ENCODE measurements at places on chromosomes 6 and 20.
A peak's percentile ranks its signal among the peaks of the same experiment; 100 is the strongest.

- DNase-seq: no peak
These were observed 37.6 kb upstream of the ANGPT4 start for GRCh38 chr20:953742-954141.

DNA sequence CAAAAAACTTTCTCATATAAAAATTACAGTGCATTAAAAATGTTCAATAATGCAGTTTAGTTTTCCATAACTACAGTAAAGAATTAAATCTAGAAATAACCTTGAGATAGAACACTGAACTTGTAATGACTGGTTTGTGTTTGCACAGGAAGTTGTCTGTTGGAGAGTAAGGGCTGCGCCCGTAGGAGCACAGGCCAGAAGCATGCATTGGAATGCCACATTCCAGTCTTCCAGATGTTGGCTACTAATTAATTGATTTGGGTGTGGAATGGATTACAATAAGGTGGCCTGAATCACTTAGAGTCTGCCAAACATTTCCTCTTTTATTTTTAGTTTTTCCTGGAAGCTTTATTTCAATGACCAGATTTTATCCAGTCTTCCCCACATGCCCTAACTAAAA, 582.6 kb upstream of the MMS22L start:
- no peak for DNase-seq

DNA sequence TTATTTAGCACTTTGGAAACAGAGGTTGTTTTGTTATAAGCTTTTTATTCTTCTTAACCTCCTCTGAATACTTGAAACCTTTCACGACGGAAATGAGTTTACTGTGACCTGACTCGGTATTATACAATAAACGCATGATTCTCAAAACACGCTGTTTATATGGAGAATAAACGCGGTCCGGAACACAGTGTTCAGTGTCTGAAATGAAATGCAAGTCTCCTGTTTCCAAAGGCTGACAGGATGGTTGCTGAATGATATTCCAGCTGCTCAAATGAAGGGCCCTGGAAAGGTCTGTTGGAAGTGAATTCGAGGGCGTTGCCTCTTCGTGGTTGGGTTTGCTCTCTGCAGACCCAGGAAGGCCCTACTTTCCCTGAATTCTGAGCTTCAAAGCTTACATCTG, 83.4 kb downstream of the RSPH3 start:
- DNase-seq: no peak

DNA sequence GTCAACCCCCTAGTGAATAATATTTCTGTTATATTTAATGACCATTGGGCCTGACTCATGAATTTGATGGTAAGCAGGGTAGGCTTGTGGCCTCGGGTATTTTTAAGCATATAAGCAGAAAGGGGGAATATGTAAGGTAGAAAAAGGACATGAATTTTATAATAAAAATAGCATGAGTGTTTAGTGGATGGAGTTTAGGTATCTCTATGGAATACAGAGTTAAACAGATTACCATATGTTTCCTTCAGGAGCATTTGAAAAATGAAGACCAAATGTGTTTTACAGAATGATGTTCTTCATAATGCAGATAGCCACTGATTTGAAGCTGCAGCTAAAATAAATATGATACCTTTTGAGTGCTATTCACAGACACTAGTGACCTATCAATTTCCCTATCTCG, 191.7 kb upstream of the TSHZ2 start:
- DNase-seq: no peak

GRCh38 chr6:38552121-38552520, 87.6 kb downstream of the BTBD9 start:
- DNase-seq: no peak

DNA sequence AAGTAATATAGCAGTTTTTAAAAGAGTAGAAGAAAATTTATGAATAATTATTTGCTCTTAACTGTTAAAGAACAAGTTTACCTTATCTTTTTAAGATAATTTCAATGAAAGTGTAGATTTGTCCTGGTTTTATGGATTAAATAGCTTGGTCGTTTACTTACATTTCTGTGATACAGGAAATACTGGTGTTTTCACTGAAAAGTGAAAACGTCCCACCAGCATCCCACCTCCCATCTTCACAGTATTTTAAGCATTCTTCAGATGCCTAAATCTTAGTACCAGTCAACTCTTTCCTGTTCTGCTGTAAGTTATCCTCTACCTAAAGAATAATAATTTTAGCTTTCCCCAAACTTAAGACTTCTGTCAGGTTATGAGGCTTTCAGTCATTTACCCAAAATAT, 5.8 kb downstream of the TAB2 start:
- no peak for DNase-seq

DNA sequence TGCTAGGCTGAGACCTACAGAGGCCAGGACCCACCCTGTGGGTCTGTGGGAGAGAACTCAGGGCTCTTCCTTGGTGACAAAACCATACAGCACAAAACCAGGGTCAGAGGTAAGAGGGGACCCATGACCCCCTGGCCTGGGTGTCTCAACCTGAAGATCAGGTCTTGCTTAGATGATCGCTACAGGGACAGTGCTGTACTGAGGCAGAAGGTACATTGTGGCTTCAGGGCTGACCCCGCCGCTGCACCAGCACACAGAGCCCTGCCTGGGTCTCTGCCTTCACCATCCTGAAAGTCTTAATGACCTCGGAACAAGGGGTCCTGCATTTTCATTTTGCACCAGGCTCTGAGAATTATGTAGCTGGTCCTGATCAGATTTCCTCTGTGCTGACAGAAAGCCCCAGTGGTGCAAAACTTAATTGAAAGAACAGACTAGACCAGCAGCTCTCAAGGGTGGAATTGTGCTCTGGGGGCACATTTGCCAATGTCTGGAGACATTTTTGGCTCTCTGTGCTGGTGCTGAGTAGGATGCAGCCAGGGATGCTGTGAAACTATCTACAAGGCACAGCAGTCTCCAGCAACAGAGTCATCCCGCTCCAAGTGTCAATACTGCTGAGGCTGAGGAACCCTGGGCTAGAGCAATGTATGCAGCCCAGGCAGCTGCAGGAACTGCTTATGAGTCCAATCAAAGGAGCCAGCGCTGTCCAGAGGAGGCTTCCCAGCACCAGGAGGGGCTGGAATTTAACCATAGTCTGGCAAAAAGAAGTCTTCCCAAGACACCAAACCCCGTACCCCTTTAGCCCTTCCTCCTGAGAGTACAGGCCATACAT, 254.9 kb downstream of the ERMARD start:
- DNase-seq: peak; percentile 19

Measured in activated CD8-positive, alpha-beta memory T cell treated with anti-CD3 and anti-CD28 coated beads, Interleukin-2, amount 10 ng/mL, durations not matched to agents 7 days and 5 days (primary cell).